ENCODE measurements at places on chromosomes 12 and 14.

DNA sequence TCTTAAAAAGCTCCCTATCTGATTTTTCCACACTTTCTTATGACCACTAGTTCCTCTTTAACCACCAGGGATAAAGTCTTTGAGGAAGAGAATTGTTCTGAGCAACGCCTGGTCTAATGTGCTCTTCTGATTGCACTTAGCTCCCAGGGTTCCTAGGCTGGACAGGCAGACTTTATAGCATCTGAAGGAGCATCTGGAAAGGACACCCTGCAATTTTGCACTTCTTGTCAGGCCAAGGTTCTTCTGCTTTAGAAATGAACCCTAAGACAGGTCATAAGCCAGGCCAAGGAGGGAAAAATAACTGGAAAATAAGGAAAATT is 126.3 kb downstream of the KTN1 start:
- DNase-seq, result no peak

DNA sequence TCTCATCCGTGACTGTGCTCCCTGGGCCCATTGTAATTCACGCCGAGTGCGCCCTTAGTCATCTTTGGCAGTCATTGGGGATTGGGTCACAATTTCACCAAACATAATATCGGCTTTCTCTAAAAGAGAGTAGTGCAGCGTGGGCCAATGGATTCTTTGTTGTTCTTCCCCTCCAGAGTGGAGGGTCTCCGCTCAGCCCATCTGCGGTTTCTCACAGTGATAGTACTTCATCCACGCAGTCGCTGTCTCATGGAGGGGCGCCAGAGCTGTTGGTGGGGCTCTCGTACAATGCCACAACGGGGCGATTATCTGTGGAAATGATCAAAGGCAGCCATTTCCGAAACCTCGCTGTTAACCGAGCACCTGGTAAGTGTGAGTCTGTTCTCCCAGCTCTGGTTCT is 321.8 kb downstream of the SNAPC1 start:
- no peak for DNase-seq

DNA sequence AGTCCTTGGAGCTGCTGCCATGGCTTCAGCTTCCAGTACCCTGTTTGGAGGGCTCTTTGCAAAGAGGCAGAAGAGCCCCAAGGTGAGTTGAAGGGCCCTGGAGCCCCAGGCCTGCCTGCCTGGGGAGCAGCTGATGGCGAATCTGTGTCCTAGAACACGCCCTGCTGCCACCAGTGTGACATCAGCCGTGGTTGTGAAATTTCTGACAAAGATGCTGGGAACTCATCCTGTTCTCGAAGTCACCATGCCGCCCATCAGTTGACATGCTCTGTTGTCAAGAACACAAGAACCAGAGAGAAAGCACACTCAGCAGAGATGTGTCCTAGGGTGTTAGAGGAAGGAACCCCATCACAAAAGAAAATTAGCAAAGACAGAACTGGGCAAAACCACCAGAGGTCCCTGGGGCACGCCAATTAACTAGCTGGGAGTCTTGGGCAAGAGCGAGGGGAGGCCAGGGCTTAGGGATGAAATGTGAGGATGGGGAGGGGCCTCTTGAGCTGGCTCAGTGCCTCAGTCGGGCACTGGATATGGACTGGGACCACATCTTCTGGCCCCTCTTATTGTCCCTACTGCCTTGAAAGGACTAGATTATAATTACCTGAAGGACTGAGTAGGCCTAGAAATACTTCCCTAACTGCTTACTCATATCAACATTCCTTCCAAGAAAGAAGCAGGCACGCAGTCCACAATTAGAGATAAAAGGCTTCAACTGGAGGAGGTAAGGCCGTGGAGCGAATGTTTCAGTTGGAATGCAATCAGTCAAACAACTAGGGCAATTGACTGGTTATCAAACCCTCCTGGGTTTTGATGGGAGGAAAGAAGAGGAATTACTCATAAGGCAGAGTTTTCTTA is 163.1 kb downstream of the CACNA1C start:
- no peak for DNase-seq

DNA sequence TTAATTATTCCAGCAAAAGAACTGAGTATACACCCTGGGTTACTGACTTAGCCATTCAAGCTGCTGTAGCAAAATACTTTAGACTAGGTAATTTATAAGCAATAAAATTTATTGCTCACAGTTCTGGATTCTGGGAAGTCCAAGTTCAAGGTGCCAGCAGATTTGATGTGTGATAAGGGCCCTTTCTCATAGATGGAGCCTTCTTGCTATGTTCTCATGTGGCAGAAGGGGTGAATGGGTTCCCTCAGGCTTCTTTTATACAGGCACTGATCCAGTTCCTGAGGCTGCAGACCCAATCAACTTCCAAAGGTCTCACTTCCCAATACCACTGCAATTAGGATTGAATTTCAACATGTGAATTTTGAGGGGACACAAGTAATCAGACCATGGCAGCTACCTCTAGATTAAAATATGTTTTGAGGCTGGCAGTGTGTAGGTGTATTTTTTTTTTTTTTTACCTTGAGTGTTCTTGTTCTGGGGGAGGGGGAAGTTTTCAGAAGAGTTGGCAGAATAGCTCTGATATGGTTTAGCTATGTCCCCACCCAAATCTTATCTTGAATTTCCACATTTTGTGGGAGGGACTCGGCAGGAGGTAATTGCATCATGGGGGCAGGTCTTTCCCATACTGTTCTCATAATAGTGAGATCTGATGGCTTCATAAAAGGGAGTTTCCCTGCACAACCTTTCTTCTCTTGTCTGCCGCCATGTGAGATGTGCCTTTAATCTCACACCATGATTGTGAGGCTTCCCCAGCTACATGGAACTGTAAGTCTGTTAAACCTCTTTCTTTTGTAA is 178.2 kb downstream of the RASSF9 start:
- no peak for DNase-seq

- DNase-seq, result no peak
Observed at GRCh38 chr14:38948171-38948570, 154.9 kb downstream of the SEC23A start.

DNA sequence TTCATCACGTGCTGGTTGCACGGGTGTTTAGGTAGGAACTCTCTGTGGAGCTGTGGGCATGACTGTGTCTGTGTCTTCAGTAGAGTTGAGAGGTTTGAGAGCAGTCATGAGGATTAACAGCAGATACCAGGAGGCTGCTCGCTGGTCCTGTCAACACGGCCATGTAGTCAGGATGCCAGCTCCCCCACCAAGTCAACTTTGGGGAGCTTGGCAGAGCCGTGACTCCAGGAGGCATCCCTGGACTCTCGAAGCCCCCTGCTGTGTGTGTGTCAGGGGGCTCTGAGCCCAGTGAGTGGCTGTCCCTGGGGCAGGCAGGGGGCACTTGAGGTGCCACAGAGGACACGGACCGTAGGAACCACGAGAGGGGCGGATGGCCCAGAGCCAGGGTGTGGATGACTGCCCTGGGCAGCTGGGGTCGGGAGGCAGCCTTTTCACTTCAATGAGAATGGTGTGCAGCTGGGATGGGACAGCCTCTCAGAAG is 7.2 kb upstream of the GPR132 start:
- no peak for DNase-seq

DNA sequence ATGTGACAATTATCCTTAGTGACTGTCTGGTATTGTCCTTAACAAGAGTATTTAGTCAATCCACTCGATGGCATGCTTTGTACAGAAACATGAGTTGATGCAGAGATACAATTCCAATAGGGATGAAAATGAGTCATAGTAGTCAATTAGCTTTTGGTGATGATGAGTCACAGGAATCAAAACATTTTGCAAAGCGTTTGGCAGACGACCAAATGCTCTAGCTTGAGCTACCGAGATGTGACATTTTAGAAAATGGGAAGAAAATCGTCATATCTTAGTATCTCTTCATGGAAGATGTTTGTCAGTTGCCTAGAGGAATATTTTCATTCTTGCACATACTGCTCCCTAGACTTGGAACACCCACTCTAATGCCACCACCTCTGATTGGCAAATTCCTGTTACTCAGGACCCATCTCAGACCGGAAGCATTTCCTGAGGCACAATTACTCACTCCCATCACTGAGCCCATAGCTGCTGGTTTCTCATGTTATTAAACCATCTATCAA is 95.0 kb downstream of the LMNTD1 start:
- DNase-seq, result peak; percentile 53

DNA sequence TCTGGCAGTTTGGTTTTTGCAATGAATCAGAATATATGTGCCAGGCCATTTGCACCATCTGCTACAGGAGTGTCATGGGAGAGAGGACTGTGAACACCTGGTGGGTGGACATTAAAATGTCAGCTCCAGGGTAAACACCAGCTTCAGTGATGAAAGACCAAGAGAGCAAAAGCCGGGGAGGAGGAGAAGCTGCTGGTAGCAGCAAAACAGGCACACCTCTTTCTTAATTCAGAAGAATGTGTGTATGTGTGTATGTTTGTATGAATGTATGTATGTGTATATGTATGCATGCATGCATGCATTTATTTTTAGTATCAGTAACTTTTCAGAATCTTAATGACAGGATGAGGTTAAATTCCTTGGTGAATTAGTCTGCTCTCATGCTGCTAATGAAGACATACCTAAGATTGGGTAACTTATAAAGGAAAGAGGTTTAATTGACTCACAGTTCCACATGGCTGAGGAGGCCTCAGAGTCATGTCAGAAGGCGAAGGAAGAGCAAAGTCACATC is 357.4 kb upstream of the PRICKLE1 start:
- no peak for DNase-seq

DNA sequence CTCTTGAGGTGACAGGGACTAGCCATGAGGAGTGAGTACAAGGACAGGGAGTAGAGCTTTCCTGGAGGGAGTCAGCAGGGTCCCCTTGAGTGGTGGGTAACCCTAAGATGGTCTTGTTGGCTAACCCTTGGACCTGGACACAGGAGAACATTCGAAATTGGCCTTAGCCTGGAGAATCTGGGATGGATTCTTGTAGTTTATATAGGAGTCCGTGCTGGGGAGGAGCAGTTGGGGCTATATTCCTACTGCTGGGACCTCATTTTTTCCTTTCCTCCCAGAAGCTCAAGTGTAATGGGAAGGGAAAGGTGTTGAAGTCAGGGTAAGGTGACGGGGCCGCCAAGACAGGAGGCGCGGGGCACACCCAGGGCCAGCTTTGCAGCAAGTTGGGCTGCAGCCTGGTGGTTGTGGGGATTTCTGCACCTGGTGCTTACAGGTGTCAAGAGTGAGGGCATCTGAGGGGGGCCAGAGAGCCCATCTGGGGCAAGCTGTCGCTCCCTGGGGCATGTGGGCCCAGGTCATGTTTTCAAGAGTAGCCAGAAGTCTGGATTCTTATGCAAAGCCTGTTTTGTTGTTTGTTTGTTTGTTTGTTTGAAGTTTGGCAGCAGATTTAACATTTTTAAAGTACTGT is 5.1 kb downstream of the BCL7A start:
- DNase-seq, result no peak

- no peak for DNase-seq
Observed at GRCh38 chr12:104263580-104264358, 39.8 kb upstream of the EID3 start.

GRCh38 chr12:119239040-119239439 is 60.3 kb downstream of the HSPB8 start:
- DNase-seq, result no peak

DNA sequence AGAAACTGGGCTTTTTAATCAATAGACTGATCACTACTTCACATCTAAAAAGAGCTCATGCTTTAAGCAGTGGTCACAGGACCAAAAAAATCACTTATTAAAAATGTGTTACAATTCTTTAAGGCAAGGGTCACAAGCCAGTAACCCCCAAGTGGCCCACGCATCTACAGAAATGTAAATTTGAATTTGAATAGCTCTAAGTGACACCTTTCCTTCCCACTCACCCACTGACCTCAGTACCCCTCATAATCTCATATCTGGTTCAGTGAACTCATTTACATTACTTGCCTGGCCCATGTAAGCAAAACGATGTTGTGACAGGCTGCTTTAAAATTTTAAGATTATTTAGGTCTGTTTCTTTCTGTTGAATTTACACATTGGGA is 27.4 kb downstream of the NELL2 start:
- no peak for DNase-seq

GRCh38 chr14:93368996-93369712 is 22.2 kb downstream of the COX8C start:
- DNase-seq, result no peak

Measured in esophagus muscularis mucosa (tissue), 4 donors.